ENCODE measurements at places on chromosomes 3 and 15.

DNA sequence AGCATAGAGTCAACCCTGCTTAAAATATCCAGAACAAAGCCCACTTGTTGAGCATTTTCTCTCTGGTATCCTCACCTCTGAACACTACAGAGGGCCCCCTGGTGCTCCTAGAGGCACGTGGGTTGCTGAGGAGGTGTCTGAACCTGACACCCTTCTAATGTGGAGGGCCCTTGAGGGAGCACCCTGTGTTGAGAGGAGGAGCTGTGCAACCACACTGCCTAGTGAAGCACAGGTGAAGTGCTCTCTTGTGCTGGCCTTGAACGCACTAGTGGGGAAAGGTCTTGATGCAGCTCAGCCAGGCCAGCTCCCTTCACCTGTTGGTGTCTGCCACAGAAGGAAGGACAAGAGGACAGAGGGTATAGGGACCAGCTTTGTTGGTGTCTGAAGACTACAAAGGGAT lies 51.9 kb downstream of the CCK start:
- no peak for DNase-seq

- DNase-seq, result no peak
These were observed 594.3 kb downstream of the MAGI1 start for GRCh38 chr3:65444447-65444815.

DNA sequence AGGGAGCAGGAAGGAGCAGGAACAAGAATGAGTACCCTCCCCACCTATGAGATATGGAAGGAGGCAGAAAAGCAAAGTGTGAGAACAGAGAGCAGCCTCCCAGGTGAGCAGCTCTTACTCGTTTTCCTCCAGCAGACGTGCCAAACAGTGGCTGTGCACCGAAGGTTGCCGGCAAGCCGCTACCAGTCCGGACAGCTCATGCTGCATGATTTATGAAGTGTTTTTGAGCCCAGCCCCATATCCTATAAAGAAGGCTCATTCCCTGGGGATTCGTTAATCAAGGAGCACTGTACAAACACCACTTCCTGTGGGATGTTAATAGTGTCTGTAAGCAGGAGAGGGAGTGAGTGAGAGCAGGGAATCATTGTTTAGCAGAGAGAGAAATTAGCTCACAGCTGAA lies 118.3 kb upstream of the FOXB1 start:
- no peak for DNase-seq

DNA sequence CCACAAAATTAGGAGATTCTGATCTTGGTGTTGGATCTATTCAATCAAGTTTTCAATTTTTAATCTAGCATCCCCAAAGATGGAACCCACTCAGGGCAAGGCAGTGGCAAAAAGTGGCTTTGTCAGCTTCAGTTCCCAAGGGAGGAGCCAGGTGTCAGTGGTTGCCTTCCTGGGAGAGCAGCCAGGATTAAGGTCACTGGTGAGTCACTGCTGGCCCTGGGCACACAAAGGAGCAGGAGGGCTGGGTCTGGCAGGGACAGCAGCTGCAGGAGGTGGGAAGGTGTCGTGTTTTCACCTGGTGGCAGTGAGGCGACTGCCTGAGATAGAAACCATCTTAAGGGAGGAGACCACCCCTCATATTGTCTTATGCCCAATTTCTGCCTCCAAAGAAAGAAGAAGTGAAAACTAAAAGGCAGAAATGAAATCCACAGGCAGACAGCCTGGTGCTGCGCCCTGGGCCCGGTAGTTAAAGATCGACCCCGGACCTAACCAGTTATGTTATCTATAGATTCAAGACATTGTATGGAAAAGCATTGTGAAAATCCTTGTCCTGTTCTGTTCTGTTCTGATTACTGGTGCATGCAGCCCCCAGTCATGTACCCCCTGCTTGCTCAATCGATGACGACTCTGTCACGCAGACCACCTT lies 5.9 kb upstream of the KLHL25 start:
- DNase-seq, result peak; percentile 80

- peak; percentile 46 for DNase-seq
These were observed 10.0 kb upstream of the MBNL1 start for GRCh38 chr3:152258448-152259393.

GRCh38 chr15:93801206-93801605 lies 430.2 kb upstream of the MCTP2 start:
- no peak for DNase-seq

GRCh38 chr3:50708620-50709019 lies 33.9 kb downstream of the DOCK3 start:
- DNase-seq, result no peak

DNA sequence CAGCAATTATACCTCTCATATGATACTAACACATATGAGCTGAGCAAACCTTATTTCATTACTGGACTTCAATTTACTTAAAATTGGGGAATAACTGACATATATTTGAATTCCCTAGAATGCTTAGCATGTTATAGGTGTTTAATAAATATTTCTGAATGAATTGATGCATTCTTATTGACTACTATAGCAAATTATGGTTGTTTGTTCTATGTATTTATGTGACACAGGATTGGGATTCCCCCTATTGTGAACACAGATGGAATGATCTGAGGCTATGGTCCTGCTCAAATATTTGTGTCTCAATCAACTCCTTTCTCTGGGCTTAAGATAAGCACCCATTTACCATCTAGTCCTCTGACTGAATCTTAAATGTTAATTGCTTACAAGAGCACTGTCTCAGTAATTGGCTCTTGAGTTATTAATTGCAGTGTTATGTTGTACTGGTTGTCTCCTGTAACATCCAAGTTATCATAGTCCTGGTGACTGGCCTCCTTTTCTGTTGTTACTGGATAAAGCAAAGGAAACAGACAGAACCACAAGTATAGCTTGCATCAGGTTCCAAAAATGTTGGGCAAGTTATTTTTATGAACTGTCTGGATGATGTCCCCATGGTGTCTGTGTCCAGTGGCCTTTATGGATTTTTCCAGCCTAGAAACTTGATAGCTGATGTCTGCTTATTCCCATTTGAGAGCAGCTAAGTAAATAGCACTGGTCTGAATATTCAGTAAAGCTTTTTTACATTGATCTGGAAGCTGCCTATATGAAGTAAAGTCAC lies 2.3 kb upstream of the UACA start:
- no peak for DNase-seq

DNA sequence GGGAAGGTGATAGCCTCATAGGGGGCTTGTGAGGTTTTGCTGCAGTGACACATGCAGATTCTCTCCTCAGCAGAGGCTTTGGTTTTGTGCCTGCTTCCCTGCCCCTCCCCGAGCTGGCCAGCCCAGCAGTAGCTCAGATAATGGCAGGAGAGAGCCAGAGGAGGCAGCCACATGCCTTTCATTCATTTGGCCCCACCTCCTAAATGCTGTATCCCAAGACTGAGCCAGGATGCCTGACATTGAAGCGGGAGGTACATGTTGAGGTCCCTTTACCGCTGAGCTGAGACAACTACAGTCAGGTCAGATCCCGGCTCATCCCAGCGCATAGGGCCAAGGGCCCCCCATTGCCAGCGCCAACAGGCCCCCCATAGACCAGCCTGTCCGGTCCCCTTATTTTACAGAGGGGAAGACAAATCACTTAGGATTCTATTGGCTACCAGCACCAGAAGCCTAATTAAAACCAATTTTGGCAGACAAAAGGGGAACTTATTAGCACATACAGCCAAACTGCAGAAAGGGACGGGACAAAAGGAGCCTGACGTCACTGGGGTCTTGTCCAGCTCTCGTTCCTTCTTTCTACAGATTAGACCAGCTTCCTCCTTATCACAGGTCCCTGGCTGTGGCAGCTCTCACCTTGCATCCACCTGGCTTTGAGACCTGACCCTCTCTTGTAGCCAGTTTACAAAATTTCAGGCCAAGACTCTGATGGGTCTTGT lies 12.1 kb upstream of the POLG start:
- no peak for DNase-seq

GRCh38 chr15:57090496-57090859 lies 172.0 kb downstream of the TCF12 start:
- no peak for DNase-seq

DNA sequence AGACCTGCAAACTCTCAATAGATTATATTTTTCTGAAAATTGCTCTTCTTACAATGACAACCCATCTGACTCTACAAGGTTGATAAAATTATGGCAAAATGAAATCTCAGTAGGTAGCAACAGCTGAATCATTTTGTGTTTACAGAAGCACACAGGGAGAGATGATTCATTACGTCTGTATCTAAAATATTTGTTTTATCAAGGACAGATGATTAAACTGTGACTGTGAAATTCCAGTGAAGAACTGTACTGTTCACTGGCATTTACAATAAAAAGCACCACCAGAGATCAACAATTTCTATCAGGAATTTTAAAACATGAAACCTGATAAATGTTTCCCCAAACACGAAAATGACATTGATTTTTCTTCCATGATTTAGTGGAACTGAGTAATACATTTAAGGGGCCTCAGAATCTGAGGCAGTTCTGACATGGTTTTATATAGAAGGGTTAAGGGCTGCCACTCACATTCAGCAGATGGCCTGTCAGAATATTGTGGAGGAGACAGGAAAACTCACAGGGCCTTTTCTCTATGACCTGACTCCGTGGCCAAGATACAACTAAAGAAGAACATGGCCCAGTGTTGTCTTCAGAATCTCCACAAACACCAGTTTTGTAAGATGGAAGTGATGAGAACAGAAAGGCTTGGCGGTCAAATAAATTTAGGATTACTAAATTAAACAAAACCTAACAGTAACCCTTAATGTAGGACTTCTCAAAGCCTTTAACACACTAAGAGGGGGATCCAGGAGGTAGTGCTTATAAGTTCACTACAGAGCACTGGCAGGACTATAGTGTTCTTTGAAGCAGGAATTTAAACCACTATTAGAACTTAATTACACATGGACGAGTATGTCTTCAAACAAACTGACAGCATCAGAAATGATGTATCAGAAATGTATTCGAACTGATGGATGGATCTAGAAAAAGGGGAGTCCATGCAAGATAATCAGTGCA lies 25.9 kb downstream of the RAD18 start:
- DNase-seq, result no peak

DNA sequence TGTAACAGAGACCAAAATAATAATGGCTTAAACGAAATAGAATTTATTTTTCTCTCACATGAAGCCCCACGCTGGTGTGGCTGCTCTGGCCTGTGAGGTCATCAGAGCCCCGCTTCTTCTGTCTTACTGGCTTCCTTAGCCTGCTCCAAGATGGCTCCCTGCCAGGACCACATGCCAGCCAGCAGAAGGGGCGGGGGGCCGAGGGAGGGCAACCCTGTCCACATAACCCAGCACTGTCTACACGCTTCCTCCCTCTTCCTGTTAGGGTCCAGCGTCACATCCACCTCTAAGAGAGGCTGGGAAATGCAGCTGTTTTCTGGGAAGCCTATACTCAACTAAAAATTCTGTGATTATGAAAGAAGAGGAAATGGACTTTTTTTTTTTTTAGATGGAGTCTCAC lies 107.9 kb upstream of the DLG1 start:
- no peak for DNase-seq

DNA sequence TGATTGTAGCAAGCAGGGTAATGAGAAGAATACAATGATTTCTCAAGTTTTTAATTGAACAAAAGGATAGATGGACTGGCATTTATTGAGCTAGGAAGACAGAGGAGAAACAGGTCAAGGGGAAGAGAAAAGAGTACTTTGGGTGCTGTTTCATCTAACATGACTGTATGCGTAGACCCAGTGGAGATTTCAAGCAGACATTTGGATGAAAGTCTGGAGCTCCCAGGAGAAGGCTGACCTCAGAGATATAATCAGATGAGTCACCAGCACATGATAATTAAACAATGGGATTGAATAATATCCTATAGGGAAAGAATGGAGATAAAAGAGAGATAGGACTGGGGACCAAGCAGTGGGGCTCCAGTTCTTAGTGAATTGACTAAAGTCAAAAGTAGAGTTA lies 194.9 kb downstream of the ARRDC4 start:
- DNase-seq, result no peak

DNA sequence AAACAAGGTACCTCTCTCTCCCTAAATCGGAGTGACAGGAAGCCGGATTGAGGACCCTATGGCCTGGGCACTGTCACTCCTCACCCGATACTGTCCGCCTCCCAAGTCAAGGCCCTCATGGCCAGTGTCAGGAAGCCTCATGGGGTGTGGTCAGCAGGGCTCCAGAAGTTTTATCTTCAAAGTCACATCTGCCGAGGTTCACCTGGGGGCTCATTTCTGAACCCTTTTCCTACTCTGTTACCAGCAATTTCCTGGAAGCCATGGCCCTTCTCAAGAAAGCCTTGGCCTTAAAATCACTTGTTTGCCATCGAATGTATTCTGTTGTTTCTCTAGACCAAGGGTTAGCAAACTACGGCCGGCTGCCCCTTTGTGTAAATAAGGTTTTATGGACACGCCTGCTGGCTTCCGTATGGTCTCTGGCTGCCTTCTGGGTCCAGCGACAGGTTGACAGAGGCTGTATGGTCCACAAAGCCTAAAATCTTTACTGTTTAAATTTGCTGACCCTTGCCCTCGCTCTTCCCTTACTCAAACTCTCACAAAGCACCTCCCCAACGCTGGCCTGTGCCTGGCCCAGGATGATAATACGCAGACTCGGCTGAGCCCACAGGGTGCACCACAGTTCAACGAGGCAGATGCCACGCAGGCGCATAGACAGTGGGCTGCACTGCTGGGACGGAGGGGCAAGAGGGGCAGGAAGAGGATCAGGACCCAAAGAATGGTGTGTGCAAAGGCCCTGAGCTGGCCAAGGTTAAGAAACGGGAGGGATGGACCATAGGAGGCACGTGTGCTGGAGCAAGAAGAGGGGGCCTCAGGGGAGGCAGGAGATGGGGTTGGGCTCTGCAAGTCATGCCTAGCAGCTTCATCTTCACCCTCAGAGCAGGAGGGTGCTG lies 24.7 kb upstream of the DUSP7 start:
- DNase-seq, result no peak

GRCh38 chr15:79222808-79223207 lies 59.7 kb upstream of the ANKRD34C start:
- no peak for DNase-seq

DNA sequence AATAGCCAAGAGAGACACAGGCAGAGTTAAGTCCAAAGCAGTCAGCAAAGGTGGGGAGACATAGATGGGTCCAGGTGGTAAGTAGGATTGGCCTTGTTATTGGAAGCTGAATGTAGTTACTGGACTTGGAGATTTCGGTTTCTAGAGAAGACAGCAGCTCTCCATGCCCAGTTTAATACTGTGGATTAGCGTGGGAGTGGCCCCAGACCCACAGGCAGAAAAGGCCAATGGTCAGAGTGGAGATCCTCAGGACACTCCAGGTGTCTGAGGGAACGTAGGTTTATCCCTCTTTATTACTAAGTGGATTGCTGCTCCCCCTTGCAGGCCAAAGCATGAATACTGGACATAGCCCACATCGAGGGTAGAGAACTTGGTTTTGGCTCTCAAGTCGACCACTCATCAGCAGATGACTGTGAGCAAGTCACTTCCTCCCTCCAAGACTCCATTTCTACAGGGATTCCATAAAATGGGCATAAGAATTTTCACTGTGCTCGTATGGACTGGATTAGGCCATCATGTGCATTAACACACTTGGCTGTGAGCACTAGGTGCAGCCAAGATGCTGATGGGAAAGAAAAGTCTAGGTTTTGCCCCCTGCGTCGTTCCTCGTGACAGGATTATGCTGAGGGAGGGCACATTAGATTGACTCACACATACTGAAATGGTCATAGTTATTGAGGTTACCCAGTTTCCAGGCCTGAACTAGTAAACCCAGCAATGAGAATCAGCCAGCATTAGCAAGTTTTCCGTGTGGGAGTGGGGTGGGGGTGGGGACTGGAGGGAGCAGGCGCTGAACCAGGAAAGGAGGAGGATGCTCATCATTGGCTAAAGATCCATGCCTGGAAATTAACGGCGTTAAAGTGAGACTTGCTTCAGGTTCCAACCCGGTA lies 225.2 kb upstream of the TPRG1 start:
- DNase-seq, result no peak

- DNase-seq, result no peak
These were observed 326.8 kb downstream of the TUSC7 start for GRCh38 chr3:117036259-117036799.

- DNase-seq, result no peak
These were observed 6.1 kb upstream of the SPTBN5 start for GRCh38 chr15:41899854-41900442.

Measured in Caco-2 (cell line).